Activated CD4-positive, alpha-beta T cell treated with anti-CD3 and anti-CD28 coated beads for 4 hours (primary cell): ENCODE measurements at places on chromosomes 2 and 18.

DNA sequence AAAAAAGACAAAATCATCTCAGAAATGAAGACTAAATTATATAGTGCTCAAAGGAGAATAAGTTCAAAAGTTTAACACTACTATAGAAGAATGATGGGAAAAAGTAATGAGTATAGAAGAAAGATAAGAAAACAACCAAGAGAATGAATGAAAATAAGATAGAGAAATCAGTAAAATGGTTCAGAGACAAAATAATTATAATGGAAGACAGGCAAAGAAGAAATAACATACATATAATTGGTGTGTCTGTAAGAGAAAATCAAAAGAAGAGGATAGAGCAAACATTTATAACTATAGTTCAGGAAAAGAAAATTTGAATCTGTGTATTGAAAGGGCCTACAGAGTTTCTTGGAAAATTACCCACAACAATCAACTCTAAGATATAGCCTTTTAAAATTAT is 43.5 kb downstream of the DNAH6 start:
- DNase-seq = no peak

GRCh38 chr2:23312996-23313606 is 71.9 kb upstream of the KLHL29 start:
- no peak for DNase-seq

GRCh38 chr2:223725494-223725893 is 111.9 kb downstream of the AP1S3 start:
- no peak for DNase-seq

DNA sequence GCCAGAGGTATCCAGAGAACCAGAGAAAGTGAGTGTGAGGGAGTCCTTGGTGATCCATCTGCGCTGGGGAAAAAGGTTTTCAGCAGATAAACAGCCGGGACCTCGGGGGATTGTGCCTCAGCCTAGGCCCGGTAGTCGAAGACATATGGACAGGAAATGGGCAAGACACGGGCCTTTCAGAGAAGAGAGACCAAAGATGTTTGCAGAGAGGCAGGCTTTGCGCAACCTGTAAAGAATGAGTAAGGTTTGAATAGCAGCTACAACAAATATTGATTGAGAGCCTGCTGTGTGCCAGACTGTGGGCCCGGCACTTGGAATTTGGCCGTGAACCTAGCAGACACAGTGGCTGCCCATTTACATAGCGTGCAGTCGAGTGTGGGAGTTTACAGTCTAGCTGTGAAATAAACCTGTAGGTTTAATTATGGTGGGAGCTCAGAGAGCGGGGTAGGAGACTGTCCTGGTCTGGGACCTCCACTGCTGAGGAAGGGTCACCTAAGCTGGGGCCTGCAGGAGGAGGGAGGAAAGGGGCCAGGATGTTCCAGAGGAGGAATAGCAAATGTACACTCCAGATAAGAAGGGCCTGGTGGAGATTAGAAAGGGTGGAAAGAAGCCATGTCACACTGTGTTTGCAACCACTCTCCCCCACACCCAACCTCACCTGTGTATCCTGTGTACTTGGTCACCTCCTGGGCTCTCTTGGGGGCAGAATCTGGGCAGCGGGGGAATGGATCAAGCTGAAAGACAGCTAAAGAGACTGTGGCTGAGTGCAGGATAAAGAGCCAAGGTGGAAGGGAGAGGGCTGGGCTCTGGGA is 3.0 kb downstream of the SH2D6 start:
- DNase-seq = no peak

- DNase-seq = no peak
Measured at GRCh38 chr2:23550553-23550952, 165.6 kb downstream of the KLHL29 start.

GRCh38 chr2:108384662-108385393 is 7.1 kb downstream of the SULT1C4 start:
- no peak for DNase-seq

DNA sequence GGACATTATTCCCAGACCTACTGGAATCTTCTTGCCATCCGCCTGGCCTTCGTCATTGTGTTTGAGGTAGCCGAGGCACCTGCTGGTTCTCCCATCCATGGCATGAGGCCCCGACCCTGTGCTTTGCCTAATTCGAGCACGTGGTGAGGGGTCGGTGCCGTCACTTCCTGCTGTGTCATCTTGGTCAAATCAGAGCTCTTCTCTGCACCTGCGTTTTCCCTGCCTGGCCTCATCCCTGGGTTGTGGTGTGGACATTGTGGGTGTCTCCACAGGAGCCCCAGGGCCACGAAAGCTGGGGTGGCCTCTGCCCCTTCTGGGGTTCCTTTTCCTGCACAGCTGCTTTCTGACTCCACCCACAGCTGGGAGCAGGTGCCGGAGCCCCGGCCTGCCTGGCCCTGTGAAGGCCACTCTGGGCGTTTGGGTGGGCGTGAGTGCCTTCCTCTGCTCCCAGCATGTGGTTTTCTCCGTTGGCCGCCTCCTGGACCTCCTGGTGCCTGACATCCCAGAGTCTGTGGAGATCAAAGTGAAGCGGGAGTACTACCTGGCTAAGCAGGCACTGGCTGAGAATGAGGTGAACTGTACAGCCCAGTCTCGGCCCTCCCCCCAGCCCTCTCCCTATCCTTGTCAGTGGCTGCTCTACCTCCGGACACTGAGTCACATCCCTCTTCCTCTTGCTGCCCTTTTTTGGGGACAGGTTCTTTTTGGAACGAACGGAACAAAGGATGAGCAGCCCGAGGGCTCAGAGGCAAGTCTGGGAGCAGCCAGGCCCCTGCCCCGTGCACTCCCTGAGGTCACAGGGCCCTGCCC is 34.9 kb downstream of the ANO7 start:
- DNase-seq = no peak

- DNase-seq = no peak
Measured at GRCh38 chr2:25588576-25588975, 84.8 kb downstream of the DTNB start.

DNA sequence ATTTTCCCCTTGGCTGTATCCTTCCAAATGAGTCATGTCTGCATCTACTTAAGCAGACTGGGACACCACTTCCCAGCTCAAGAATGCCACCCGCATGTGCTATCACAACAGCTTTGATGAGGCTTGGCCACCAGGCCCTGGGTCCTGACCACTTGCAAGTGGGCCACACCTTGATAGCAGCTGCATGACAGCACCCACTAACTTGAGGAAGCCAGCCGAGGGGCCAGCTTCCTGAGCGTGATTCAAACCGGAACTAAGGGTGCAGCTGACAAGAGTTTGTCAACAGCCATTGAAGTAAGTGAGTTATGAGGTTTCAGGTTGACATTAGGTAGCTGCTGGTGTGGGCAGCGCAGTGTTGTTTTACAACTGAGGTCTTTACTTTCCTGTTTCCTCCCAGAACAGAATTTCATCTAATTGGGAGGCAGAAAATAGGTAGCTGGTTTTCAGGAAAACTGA is 54.4 kb downstream of the EPHA4 start:
- DNase-seq = peak; percentile 59

- DNase-seq = no peak
Measured at GRCh38 chr2:112665113-112665780, 19.5 kb downstream of the SLC20A1 start.

GRCh38 chr2:88161446-88162244 is 8.5 kb upstream of the THNSL2 start:
- DNase-seq = no peak

GRCh38 chr2:73564986-73565385 is 77.2 kb downstream of the NAT8 start:
- no peak for DNase-seq

GRCh38 chr2:239687441-239687840 is 286.6 kb upstream of the HDAC4 start:
- DNase-seq = no peak

DNA sequence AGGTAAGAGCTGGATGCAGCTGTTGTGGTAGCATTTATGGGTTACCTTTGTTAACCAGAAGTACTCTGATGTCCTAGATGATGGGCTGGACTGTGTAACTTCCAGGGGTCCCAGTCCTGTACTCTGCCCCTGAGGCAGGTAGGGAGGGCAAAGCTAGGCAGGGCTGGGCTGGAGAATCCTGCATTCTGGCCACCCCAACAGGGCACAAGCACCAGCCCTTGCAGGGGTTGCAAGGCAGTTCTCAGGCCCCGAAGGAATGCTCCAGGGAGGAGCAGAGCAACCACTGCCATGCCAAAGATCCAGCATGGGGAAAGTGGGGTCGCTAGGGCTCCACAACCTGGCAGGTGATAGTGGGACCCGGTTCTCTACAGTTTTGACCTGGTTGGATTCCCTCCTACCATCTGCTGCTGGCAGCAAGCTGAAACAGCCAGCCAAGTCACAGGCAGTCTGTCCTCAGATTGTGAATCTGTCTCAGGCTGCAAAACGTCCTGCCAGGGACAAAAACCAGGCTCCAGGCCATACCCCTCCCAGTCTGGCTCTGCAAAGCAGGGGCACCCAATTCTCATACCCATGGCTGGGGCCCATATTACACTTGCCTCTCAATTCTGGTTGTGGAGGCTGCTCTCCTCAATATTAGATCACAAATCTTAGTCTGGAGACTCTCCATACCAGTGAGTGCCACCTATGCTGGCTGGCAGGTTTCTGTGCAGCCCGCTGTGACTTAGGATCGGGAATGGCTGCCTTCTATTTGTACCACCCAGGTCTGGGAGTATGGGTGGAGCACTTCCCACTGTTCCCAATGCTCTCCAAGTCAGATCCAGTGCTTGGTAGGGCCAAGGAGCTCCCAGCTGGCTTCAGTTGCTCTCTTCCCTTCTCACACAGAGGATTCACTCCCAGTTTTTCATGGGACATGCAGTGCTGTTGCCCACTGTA is 61.1 kb downstream of the SMCHD1 start:
- DNase-seq = no peak

DNA sequence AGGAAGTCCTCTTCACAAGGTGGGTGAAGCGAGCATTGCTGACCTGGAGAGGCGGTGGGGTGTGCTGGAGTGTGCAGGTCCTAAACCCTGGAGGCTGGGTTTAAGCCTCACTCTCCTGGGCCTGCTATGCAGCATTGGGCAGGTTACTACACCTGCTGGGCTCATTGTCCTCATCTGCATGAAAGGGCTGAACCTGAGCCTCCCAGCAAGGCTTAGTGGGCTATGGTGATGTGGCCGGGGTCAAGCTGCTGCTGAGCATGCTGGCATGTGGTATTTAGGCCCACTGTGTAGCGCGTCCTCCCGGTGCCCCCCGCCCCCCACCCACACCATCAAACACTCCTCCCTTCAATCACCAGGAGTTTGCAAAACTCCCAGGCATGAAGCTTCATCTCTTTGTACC is 37.3 kb downstream of the INHBB start:
- no peak for DNase-seq

DNA sequence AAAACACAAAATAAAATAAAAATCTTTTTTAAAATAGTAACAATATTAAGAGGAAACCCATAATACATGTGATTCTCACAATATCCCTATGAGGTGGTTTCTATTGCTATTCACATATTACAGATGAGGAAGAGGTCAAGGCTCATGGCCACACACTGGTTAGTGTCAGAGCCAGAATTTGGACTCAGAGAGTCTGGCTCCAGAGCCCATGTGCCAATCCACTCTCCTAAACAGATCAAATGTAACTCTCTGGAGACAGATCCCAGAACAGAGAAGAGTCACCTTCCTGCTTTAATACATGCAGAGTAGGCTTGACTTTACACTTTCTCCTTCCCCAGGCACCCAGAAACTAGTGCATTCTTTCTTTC is 10.1 kb upstream of the SLC11A1 start:
- DNase-seq = no peak

DNA sequence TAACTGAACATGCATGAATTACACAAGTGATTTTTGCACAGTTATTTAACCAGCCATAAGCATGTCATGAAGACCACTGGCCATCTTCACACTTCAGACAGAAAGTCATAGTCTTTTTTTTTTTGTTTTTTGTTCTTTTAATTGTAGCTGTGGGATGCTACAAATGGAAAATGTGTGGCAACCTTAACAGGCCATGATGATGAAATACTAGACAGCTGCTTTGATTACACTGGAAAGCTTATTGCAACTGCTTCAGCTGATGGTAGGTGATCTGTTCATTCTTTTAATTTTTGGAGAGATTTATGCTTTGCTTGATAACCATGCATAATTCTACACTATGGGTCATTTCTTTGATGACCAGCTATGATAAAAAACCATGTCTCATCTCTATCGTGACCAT is 35.6 kb downstream of the DAW1 start:
- no peak for DNase-seq

- DNase-seq = no peak
Measured at GRCh38 chr2:12725233-12726187, 8.8 kb downstream of the TRIB2 start.

- DNase-seq = no peak
Measured at GRCh38 chr2:238418999-238419546, 7.7 kb upstream of the ASB1 start.

- no peak for DNase-seq
Measured at GRCh38 chr2:216275890-216276289, 96.4 kb downstream of the MARCHF4 start.

DNA sequence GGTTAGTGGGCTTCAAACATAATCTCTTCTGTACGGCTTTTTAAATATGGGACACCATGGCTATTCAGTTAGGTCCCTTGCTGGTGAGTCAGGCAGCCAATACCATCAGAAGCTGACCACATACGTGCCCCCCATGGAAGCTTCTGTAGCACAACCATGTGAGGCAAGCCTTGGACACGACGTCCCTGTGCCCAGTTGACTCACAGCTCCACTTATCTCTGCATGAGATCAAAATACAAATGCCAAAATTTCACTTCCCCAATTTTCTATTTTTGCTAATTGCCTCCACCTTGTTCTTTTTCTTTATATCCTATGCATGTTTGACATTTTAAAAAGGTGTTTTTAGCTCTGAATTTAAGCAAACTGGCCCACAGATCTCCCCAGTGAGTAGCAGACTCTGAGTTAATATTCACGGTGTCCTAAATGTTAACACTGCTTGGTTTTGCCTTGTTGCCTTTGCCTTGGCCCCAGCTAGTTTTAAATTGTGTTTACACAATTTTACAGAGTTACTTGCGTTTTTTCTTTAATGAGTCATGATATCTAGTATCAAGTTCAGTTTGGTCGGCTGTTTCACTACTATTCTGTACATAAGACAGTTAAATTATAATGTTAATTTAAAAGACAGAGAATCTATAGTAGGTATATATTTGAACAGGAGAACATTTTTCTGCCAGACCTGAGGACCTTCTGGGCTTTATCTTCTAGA is 77.5 kb downstream of the CDCA7 start:
- no peak for DNase-seq

DNA sequence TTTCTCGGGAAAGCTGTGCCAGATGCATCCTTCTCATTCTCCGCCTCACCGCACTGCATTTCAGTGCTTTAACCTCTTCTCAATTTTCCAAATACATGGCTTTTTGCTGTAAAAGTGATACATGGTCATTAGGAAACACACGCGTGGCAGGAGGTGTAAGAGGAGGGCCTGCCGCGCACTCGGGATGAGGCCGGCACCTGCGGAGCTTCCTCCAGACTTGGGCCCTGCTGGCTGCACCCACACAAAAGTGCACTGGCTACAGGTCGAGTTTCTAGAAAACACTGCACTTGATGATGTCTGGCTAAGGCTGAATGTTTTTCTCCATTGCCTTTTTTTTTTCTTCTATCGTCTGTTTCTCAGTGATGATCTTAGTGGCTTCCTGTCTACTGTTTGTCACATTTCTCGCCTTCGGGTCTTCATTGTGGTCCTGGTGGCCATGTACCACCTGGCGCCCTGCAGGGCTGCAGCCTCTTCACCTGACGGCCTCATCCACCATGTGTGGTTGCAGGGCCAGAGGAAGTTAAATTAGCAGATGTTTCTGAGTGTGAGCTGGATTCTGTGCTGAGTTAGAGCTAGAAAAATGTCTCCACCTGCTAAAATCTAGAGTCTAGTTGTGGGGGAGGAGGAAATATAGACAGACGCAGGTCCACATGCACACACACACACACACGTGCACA is 7.6 kb downstream of the KCNG2 start:
- DNase-seq = no peak
